ENCODE measurements at places on chromosomes 12 and 14. TPM values are rescaled to one million over a fixed set of nuclear protein-coding genes. Genes with fewer than 3 reads are reported as not detected.

The TDRD9 gene
- 0.06 TPM for total RNA-seq

The KCNK13 gene
- not detected for total RNA-seq

The PIWIL1 gene
- not detected for total RNA-seq

The KRT4 gene
- total RNA-seq: not detected

The DPY19L2 gene
- 3.2 TPM for total RNA-seq

The SDR9C7 gene
- total RNA-seq: not detected

The FSCB gene
- total RNA-seq: not detected

The SLC4A8 gene
- 2.1 TPM for total RNA-seq

The MYF5 gene
- total RNA-seq: not detected

The ZNF10 gene
- 9.0 TPM for total RNA-seq

The TRHDE gene
- not detected for total RNA-seq

The ADCY6 gene
- 66.6 TPM for total RNA-seq

The OR6C2 gene
- total RNA-seq: not detected

The HOXC13 gene
- not detected for total RNA-seq

The CDH24 gene
- 10.9 TPM for total RNA-seq

The P2RX7 gene
- 16.6 TPM for total RNA-seq

The ADCY4 gene
- total RNA-seq: 89.6 TPM

The FAM90A1 gene
- not detected for total RNA-seq

The DBX2 gene
- total RNA-seq: not detected

Data from bladder microvascular endothelial cell (primary cell).